ENCODE measurements at places on chromosomes 5 and 9.

DNA sequence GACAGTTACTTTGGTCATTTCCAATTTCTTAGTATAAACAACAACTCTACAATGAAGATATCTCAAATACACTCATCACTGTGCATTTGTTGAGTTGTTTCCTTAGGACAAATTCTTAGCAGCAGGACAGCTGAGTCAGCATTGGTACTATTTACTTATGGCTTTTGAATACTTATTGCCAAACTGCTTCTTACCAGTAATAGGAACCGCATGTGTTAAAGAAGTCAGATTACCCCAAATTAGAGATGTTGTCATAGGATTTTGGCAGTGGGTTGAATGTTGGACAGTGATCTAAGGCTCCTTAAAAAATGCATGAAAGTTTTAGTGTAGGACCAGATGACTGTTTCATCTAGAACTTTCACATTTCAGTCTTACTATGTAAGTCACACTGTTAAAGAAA is 280.1 kb upstream of the DMRT1 start:
- DNase-seq, result no peak

DNA sequence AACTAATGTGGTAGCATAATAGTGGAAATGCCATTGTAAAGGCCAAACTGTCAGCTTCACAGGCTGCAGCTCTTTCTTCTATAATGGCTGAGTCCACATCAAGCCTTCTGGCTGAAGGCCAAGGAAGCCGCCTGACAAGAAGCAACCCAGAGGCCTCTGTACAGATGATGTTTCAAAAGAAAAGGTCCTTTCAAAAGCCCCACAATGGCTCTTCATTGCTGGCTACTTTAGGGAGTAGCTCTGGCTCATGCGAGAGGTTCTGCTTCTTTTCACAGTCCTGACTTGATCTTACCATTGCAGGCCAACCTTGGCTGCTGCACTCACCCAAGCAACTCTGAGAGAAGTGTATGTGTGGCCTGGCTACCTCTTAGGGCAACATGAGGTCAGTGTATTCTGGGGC is 54.5 kb upstream of the EQTN start:
- no peak for DNase-seq

GRCh38 chr5:134288610-134289009 is 62.7 kb upstream of the PPP2CA start:
- no peak for DNase-seq

- no peak for DNase-seq
These were observed 40.3 kb upstream of the NAA35 start for GRCh38 chr9:85900504-85901201.

DNA sequence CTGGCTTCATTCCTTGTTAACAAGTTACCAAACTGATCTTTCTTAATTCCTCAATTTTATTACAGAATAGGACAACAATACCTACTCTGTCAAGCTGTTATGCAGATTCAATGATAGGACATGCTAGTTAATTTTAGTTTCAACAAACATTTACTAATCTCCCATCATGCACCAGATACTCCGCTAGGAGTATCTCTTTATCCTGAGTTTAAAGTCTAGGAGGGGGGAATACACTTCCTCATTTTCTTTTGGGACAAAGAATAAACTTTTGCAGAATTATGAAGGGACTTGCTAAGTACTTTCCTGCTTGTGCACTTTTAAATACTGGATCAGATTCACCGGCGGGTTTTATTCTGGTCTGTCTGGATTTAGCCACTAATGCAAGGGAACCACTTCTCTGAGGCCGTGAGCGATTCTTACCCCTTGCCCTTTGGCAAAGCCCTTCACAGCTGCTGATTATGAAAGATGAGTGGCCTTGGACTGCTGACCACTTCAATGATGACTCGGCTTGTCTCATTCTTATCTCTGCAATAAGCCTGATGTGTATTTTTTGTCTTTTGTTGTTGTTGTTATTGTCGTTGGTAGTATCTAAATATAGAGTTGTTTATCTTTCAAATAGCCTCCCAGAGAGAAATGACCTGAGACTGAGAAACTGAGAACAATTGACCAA is 73.9 kb downstream of the RMI1 start:
- DNase-seq, result no peak

DNA sequence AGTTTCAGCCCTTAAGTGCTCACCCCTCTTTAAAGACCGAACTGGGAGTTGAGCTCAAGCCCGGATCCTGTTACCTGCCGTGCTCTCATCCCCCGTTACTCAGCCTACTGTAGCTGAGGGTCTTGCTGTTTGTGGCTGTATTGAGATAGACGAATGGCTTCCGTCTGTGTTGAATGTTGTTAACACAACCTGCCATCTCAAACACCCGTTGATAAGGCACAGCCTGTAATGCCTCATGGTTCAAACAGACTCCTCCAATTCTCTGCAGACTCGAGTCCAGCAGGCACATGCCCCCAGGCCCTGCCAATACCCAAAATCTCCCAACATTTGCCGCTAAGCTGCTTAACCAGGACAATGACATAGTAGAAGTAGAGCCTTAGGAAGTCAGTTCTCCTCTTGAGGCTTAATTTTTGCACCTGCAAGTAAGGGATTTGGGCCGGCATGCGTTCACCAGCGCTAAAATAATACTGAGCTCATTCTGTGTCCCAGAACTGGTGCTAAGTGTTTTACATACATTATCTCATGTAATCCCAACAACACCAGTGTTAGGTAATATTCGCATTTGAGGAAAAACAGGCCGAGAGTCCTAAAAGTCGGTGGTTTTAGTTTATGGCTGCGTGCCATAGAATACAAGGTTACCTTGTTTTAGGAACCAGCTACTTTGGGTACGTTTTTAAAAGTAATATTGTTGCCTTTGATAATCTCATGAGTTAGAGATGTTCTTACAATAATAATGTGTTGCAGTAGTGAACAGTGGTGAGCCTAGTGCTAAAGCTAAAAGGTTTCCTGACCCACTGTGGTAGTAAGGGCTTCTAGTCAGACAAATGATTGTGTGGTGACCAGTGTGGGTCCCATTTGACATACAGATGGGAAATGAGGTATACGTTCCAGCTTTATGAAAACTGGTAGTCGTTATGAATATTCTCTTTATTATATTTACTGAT is 1.5 kb upstream of the RFX3 start:
- DNase-seq, result peak; percentile 75

GRCh38 chr5:87081016-87081415 is 186.7 kb upstream of the RASA1 start:
- DNase-seq, result no peak

GRCh38 chr5:90581956-90582355 is 23.4 kb downstream of the ADGRV1 start:
- DNase-seq, result no peak

Measured in DMS79 (cell line).